Activated naive CD8-positive, alpha-beta T cell treated with anti-CD3 and anti-CD28 coated beads, Interleukin-2, amount 50 U/mL, for 16 hours (primary cell): ENCODE measurements at places on chromosomes 7 and 10.

DNA sequence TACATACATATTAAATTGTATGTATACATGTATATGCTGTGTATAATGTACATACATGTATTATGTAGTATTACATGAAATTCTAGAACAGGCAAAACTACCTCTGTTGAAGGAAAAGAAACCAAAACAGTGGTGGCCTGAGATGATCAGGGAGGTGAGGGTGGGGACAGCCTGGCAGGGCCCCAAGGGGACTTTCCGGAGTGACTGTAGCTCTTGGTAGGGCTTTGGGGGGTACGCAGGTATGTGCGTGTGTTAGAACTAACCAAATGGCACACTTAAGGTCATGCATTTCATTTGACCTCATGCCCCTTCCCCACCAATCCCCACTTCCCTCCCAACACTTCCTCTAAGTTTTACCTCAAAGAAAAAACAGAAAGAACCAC is 31.3 kb downstream of the CTBP2 start:
- no peak for DNase-seq

DNA sequence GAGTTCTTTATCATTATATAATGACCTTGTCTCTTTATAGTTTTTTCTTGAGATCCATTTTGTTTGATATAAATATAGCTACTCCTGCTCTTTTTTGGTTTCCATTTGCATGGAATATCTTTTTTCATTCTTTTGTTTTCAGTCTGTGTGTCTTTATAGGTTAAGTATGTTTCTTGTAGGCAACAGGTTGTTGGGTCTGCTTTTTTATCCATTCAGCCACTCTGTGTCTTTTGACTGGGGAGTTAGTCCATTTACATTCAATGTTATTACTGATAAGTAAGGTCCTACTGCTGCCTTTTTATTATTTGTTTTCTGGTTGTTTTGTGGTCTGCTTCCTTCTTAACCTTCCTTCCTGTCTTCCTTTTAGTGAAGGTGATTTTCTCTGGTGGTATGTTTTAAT is 21.1 kb downstream of the GALNT11 start:
- no peak for DNase-seq

GRCh38 chr10:124996854-124997215 is 54.9 kb downstream of the ZRANB1 start:
- no peak for DNase-seq

GRCh38 chr10:128914681-128915080 is 552.4 kb upstream of the MGMT start:
- DNase-seq: no peak

GRCh38 chr7:18405726-18406125 is 89.8 kb upstream of the HDAC9 start:
- DNase-seq: no peak
